ENCODE measurements at places on chromosomes 1 and 21.

DNA sequence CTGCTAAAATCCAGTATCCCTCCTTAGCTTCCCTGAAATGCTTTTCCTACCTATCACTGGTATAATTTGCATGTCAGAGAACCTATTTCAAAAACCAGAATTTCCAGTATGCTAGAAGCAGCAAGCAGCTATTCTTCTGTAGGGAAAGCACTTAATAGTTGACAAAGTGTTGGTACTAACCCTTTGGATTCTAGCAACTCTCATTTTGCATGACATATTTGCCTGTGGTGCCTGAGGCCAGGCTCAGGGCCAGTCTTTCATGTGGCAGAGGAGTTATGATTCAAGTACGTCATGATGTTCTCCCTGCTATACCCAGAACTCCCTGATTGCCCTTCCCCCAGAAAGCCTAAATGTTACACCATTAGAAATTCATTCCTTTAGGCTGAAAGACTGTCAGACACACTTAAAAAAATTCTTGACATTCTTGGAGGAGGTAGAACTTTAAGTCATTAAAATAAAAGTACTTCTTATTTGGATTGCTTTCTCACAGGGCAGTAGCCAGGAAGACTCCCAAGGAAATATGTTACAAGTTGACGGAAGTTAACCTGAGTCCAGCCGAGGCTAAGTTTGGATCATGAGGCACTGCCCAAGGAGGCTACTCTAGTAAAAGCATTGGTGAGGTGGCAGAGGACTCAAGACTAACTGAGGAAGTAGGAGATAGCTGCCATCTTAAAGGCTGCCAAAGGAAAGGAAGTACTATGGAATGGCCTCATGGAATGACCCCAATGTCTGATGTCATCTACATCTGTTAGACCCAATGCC is 298.4 kb upstream of the SPAG17 start:
- DNase-seq, result peak; percentile 31

- DNase-seq, result no peak
Measured at GRCh38 chr1:184487531-184488193, 100.8 kb downstream of the C1orf21 start.

- DNase-seq, result no peak
Measured at GRCh38 chr21:14888202-14888601, 176.6 kb downstream of the NRIP1 start.

DNA sequence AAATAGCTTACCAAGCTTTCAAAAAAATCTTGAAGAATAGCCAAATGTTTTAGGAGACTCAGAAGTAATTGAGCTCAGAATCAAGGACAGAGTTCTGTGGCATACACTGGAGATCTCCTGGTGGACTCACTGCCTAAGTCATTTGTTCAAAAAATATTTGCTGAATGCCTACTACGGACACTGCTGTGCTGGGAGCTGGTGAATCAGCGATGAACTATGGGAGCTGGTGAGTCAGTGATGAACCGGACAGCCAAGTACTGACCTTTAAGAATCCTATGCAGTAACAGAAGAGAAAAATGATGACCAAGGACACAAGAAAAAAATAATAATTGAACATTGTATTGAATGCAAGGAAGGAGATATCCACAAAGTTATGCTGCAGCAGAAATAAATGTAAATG is 717.9 kb upstream of the CXADR start:
- peak; percentile 78 for DNase-seq

DNA sequence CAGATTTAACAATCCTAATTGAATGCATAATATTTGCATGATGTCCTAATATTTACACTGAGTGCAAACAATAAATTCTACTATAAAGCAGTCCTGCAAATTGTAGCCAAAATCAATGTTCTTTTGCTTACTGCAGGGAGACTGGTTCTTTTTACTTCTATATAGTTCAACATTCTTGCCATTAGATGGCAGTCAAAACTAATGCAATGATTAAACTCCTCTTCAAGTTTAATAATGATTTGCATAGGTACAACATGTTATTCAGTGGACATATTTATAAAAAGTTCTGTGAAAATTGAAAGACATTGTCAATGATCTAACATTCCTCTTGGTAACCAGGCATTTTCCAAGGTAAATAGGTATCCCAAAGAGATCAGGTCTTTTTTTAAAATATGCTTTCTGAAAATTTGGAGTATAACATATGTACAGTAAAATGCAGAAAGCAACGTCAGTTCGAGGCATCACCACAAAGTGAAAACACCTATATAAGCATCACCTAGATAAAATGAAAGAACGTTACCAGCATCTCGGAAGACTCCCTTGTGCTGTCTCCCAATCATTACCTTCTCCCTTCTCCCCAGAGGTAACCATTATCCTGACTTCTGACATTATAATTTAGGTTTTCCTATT is 9.8 kb upstream of the FNBP1L start:
- peak; percentile 50 for DNase-seq

DNA sequence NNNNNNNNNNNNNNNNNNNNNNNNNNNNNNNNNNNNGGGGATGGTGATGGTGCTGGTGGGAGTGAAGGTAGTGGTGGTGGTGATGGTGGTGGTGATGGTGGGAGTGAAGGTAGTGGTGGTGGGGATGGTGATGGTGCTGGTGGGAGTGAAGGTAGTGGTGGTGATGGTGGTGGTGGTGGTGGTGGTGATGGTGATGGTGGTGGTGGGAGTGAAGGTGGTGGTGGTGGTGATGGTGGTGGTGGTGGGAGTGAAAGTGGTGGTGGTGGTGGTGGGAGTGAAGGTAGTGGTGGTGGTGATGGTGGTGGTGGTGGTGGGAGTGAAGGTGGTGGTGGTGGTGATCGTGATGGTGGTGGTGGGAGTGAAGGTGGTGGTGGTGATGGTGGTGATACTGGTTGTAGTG is 93.6 kb downstream of the CRYAA start:
- DNase-seq, result peak; percentile 11

DNA sequence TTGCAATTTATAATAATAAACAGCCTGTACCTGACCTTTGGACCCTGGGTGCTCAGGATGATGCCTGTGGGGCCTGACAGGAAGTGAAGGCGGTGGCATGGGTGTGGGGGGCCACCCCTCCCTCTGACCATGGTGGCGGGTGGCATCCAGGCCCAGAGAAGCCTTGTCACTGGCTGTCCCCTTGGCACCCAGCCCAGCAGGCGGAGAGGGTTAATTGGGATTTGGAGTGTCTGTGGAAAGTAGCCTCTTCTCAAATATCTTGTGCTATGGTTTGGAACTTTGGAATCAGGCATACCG is 20.5 kb downstream of the SOX13 start:
- DNase-seq, result no peak

GRCh38 chr1:220796530-220796929 is 9.8 kb downstream of the MTARC1 start:
- no peak for DNase-seq

- DNase-seq, result no peak
Measured at GRCh38 chr1:22414244-22414751, 37.4 kb upstream of the ZBTB40 start.

DNA sequence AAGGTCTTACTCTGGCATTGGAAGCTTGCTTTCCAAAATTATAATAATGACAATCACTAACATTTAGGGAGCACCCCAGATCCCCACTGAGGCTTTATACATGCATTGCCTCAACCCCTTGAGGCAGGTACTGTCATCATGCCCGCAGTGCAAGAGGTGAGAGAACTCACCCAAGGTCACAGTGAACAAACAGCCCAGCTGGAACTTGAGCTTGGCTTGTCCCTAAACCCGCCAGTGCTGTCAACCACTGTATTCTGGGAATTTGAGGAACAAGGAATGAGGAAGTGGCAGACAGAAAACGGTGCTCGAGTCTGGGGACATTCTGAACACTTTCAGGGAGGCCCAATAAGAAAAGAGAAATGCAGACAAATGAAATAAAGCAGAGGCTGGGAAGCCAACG is 34.6 kb upstream of the TLR5 start:
- no peak for DNase-seq

DNA sequence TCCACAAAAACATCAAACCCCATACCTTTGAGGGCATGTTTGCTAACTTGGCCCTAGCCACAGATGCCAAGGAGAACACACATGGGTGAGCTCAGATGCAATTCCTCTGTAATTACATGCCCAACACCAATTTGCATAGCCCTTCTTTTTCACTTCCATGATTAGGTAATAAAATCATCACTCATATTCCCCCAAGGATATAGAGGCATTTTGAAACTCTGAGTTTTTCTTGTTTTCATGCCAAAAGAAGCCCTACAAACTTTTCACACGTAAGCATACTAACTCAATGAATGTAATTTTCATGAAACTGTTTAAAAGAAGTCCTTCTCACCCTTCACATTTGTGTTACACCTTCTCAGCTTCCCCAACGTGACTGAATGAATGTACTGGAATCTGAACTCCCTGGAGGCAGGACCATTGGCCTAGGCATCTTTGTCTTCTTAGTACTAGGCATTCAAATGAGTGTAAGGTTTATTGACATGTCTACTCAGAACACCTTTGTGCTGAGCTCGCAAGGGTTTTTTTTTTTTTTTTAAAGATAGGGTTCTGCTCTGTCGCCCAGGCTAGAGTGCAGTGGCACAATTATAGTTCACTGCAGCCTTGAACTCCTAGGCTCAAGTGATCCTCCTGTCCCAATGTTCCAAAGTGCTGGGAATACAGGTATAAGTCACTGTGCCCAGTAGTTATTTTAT is 31.0 kb downstream of the FBXO42 start:
- DNase-seq, result peak; percentile 17

- no peak for DNase-seq
Measured at GRCh38 chr1:164699815-164700491, 141.0 kb downstream of the PBX1 start.

DNA sequence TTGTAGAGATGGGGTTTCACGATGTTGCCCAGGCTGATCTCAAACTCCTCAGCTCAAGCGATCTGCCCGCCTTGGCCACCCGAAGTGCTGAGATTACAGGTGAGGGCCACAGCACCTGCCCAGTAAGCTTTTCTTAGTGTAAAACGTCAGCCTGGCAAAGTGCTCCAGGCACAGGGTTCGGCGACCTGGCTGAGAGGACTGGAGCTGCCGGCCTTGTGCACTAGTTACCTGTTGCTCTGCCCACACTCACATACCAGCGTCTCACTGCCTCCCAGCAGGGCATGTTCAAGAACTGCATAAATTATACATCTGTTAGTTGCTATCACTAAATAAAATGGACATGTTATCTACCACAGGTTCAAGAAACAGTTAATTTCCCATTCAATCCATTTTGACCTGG is 55.2 kb downstream of the DEGS1 start:
- no peak for DNase-seq

- DNase-seq, result no peak
Measured at GRCh38 chr1:203420263-203420662, 55.3 kb upstream of the PRELP start.

DNA sequence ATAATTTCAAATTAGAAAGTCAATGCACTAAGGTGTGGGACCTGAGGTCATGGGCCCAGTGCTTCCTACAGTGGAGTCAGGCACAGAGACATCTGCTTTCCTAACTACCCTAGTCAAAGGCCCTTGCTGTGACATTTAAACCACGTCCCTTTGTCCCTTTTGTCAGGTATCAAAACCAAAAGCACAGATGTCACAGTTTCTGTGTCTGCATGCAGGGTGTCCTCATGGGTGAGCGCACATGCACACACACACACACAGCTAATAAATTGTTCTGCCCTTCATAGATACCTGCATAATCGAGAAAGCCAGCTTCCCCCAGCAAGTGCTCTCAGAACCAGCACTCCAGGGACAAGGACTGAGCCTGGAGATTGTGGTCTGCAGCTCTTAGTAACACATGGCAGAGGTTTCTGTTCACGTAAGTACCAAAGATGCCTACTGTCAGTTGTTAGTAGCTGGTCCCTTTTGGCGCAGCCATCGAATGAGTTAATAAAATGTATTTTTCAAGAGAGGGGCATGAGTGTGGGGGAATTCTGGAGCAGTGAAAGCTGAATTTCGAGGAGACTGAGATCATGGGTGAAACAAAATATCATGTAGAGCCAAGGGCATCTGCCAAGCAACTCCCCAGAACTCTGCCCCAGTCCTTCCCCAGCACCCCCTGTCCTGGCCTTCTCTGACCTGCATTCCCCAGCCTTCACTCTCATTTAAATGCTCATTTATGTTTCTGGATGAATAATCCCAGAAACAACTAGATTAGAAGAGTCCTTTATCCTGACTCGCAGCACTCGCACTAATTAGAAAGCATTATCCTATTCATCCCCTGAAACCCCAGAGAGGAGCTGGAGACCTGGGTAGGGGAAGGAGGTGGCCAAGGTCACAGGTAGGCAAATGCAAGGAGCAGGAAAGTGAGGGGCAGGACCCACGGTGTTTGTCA is 25.5 kb downstream of the TNR start:
- DNase-seq, result no peak

DNA sequence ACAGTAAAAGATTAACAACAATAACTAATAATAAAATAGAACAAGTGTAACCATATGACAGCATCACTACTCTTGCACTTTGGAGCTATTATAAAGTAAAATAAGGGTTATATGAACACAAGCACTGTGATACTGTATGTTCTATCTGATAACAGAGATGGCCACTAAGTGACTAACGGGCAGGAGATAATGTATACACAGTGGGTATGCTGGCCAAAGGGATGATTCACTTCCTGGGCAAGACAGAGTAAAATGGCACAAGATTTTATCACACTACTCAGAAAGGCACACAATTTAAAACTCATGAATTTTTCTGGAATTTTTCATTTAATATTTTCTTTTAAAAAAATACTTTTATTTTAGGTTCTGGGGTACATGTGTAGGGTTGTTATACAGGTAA is 12.3 kb downstream of the SLC9C2 start:
- DNase-seq, result no peak

DNA sequence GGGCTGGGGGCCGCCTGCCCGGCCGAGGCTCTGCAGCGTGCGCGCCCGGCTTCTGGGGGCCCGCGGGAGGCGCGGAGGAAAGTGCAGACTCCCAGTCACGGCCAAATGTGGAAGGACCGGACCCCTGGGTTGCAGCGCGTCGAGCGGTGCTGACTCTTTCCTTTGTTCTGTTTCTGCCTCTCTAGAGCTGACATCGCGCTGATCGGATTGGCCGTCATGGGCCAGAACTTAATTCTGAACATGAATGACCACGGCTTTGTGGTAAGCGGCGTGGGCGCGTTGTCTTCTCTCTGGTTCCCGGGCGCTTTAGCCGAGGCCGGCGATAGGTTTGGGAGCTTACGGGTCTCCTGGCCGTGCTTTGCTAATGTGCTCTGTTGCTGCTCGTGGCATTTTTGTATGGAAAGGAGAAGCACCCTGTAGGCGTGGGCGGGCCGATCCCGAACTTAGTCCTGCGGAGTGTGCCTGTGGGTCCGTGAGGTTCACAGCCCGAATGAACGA is 629 bp downstream of the PGD start:
- peak; percentile 28 for DNase-seq

GRCh38 chr1:239757716-239758115 is 334.0 kb upstream of the FMN2 start:
- DNase-seq, result no peak

DNA sequence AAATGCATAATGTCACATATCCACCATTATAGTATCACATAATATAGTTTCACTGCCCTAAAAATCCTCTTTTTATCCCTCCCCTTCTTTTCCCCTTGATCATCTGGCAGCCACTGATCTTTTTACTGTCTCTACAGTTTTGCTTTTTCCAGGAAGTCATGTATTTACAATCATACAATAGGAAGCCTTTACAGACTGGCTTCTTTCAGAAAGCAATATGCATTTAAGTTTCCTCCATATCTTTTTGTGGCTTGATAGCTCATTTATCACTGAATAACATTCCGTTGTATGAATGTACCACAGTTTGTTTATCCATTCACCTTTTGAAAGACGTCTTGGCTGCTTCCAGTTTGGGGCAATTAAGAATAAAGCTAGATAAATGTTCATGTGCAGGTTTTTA is 14.3 kb upstream of the WDTC1 start:
- DNase-seq, result no peak

- DNase-seq, result no peak
Measured at GRCh38 chr1:227938911-227939790, 8.6 kb downstream of the WNT9A start.

All from fibroblast of skin of right quadriceps (primary cell).